ENCODE measurements at places on chromosomes 7 and 10.

DNA sequence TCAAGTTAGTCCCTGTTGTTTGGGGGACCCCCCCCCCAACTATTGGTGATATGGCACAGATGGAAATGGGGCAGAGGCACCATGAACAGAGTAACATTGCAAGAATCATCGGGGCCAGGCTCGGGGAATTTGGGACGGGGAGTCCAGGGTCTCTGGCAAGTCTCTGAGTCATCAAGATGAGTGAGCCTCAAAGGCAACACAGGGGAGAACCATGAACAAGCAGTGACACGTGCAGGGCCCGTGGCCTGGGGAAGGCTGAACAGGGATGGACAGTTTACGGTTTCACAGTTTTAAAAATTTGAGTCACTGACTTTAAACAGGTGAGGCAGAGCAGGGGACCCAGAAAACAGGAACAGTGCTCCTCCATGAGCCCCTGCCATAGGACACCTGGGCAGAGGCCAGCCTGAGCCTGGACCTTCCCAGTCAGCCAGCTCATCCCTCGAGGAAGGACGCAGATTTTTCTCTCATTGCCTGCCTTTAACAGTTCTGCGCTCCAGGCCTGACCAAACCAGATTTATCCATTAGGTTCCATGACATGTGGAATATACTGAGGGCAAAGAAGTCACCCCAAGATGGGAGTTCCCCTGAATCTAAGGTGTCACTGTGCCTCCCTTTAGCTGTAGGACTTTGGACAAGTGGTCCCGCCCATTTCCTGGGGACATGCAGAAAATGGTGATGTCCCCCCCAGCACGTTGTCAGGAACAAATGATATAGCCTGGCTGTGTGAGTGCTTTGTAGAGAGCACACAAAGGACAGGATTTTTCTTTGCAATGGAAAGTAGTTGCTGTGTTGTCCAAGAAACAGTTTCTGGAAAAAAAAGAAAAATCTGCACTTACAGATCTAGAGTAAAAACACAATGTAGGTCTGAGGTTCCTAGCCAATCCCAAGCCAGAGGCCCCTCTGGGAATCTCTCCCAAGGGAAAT is 23.8 kb downstream of the CHST15 start:
- DNase-seq: no peak

DNA sequence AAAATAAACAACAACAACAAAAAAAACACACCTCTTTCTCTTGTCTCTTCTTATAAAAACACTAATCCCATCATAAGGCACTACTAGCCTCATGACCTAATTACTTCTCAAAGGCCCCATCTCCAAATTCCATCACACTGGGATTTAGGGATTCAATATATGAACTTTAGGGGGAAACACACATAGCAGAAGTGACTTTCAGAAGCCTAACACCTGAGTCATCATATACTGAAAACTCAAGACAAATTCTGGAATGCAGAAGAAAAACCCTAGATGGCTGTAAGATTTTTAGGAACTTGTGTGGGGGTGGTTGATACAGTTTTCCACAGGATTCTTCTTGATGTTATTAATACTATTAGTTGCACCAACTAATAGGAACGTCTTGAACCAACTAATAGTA is 33.7 kb upstream of the CSTF2T start:
- no peak for DNase-seq

DNA sequence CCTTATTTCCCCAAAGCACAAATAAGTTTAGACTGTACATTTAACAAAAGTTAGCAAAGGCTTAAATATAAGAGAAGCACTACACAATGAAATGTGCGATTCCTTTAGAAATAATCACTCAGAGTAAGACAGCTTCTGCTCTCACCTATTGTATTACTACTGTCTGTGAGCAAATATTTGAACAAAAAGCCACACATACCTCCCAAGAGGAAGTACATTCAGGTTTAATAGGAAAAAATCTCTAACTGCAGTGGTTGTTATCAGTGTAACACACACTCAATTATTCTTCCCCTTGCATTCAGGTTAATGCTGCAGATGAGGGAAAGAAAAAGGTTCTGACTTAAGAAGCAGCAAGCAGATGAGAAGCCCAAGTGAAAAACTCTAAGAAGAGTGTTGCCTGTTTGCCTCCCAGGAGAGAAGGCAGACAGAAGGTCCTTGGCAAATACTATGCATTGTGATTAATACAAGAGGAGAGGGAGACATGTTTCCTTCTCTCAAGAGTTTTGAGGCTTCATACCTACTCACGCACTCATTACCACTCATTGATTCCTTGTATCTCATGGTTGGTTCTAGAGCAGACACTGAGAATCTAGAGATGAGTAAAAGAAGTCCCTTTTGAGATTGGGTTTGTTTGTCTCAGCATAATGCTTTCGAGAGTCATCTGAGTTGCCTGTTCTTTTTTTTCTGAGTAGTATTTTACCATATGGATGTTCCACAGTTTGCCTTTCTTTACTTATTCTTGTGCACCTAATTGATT is 13.6 kb downstream of the GIMAP4 start:
- DNase-seq: no peak

DNA sequence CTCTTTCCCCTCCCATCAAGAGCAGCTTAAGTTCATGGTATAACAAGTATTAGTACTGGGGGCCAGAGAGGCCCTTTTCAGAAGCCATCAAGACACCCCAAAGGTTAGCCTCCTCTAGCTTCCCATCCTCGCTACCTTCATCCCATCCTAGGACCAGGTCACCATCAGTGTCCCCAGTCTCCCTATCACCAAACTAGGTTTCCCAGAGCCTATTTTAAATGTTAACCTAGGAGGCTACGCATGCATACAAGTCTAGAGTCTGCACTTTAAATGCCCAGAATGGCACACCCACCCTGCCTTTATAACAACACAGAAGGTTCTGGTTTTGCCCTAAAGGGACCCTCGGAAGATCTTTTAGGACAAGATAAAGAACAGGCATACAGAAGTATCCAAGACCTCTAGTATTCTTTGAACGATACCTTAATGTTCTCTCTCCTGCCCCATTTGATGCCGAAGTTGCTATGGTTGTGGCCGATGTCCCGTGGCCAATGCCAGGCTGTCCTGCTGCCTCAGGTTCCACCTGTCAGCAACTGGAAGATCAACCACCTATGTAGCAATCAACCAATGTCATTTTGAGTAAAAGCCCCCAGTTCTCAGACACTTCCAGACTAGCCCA is 2.2 kb downstream of the GPRIN2 start:
- DNase-seq: no peak

GRCh38 chr7:66464059-66464458 is 164.6 kb upstream of the KCTD7 start:
- no peak for DNase-seq

GRCh38 chr7:112143136-112143535 is 63.1 kb downstream of the DOCK4 start:
- no peak for DNase-seq

- DNase-seq: no peak
Observed at GRCh38 chr7:98733036-98733435, 116.0 kb downstream of the NPTX2 start.

- DNase-seq: no peak
Observed at GRCh38 chr7:71746006-71746405, 614.1 kb downstream of the GALNT17 start.

DNA sequence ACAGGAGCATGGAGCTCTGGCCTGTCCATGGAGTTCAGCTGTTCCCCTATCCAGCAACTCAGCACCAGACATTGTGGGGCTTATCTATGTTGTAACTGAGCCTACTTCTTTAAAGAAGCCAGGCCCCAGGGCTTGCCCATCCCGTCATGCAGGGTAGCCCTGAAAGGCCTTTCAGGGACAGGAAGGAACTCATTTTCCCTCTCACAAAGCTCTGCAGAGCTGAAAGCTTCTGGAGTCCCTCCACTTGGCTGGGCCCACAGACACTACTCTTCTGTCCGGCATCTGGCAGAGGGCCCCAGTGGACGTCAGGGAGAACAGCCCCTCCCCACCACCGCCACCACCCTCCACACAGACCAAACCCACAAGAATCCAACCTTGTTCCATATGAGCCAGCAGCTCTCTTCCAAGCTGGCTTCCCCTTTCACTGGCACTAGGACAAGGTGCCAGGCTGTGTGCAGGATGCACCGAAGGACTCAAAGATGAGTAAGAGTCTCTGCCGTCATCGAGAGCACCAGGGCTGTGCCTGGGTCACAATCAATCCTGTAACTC is 33.1 kb downstream of the DENND2A start:
- DNase-seq: peak; percentile 58

GRCh38 chr10:61761825-61762217 is 99.1 kb downstream of the CABCOCO1 start:
- DNase-seq: no peak

GRCh38 chr7:127091620-127092019 is 161.1 kb downstream of the GRM8 start:
- DNase-seq: no peak

DNA sequence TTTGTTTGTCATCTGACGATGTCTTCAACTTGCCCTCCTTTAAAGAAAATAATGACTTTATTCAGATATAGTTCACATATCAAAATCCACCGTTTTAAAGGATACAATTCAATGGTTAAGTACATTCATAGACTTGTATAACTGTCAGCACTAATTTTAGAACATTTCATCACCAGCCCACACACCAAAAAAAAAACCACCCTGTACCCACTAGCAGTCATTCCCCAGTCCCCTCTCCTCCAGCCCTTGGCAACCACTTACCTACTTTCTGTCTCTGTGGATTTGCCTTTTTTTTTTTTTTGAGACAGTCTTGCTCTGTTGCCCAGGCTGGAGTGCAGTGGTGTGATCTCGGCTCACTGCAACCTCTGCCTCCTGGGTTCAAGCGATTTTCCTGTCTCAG is 5.3 kb upstream of the HILPDA start:
- DNase-seq: no peak

DNA sequence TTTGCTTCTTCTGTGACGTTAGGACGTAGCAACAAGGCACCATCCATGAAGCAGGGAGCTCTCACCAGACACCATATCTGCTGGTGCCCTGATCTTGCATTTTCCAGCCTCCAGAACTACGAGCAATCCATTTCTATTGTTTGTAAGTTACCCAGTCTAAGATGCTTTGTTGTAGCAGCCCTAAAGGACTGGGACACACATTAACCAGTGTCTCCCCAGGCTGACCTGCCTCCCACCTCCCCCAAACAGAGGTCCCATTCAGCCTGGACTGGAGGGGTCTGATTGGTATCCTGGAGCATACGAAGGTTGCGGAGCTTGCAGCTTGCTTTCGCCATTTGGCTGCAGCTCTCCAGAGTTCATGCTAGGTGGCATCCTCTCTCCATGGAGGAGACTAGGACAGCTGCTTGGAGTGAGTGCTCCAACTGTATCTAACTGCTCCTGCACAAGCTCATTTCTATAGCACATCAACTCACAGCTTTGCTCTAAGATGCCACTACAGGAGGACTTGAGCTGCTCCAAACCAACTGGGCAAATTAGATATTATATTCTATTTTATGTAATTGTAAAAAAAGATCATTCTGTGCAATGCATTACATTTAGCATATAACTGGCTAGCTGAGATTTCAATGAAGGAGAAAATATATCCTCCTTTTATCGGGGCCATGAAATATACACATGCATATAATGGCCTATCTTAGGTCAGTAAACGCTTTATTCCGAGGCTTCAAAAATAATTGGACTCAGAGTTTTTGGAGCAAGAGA is 8.0 kb upstream of the GRK5 start:
- DNase-seq: peak; percentile 73

DNA sequence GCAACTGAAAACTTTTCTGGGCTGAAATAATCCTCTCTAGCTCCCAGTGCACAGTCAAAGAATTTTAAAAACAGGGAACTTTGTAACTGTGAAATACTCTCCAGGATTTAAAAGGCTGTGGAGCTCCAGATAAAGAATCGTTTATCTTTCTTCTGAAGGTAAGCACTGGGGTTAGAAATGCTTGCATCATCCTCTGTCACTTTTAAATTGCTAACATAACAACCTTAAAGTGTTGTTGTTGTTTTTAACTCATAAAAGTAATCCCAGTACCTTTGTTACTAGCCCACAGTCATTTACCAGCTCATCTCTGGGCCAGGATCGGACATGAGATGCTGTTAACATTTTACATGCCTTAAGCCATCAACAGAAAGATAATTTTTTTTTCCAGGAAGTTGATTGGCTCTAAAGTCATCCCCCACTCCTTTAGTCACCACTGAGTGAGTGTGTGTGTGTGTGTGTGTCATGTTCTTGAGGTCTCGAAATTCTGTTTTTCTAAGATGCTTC is at the start of gene SLC39A12:
TSS of gene SLC39A12 (plus strand) at position 51 of the 504 bp plus-strand sequence. CDS start 1,359 bp downstream, outside the sequence.
- no peak for DNase-seq

DNA sequence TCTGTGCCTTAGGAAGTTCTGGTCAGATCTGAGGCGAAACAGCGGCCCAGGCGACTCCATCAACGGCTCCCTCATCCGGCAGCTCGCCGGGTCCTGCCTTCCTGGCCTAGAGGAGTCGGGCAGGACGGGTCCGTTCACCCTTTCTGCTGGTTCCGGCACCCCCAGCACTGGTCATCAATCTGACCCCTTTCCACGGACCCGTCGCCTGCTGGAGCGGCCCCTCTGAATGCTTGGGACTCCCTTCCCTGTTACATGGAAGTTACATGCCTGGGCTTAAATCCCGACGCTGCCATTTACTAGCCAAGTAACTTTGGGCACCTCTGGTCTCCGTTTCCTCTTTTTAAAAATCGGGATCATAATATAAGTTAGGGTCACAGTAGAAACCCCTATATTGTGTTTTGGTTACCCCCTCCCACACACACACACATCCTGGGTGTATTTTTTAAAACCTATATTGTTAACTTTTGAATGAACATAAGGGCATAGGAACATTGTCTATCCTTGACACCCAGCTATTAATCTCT is 607 bp upstream of the GGCT start:
- DNase-seq: peak; percentile 56

GRCh38 chr10:75367021-75367487 is 34.5 kb downstream of the ZNF503 start:
- DNase-seq: no peak

DNA sequence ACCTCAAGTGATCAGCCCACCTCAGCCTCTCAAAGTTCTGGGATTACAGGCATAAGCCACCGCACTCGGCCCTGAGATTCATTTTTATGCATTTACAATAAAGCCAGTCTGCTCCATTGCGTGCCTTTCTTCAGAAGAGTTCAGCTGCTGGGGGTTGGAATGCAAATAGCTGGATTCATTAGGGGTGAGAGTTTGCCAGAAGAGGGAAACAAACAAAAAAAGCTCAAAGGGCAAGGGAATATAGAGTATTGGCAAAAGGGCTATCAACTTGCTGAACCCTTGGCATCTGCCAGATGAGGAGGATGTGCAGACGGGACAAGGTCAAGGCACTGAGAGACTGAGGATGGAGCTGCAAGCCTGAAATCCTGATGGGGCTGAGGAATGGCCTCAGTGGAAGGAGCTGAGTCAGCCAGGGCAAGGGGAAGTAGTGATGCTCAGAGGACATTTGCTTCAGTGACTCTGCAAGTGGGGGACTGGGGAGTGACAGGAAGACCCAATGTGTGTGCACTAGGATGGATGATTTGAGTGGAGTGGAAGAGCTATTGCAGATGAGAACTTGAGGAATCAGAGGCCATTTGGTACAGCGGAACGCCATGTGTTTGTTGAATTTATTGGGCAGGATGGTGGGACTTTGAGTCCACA is 75.0 kb upstream of the ARMC3 start:
- no peak for DNase-seq

- DNase-seq: no peak
Observed at GRCh38 chr10:76034353-76035205, 603.2 kb downstream of the LRMDA start.

DNA sequence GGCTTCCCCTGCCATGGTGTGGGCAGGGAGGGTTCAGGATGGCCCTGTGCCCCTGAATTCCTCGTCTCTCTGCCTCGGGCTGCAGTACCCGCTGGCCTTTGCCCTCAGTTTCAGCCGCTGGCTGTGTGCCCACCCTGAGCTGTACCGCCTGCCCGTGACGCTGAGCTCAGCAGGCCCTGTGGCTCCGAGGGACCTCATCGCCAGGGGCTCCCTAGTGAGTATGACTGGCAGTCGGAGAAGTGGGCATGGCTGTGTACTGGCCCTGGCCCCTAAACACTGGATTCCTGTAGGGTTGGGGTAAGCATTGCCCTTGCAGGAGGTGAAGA is 59.6 kb downstream of the PALD1 start:
- DNase-seq: no peak

Data from ureter (tissue), 1 donor.